CD14-positive monocyte (primary cell): ENCODE measurements at places on chromosomes 1 and 21.

GRCh38 chr1:55156093-55156492 is 59.1 kb downstream of the USP24 start:
- no peak for DNase-seq

GRCh38 chr1:7648761-7649384 is 122.2 kb upstream of the VAMP3 start:
- peak; percentile 36 for DNase-seq

DNA sequence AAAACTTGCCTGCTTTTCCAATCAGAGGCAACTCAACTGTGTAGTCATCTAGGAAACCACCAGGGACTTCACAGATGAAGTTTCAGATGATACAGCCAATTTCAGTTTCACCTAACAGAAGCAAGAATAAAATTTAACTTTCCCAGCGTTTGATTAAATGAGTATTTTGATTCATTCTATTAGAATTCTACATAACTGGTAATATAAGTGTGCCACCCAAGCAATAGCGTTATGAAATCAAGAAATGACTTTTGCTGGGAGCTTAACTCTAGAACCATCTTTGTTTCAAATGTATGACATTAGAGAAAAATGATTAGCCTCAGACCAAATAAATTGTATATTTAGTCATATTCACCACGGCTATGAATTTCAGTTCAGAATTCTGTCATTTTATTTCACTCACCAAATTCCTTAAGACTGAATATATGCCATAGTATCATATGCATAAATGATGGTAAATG is 239.3 kb downstream of the NRIP1 start:
- peak; percentile 12 for DNase-seq

GRCh38 chr1:84152649-84153056 is 8.6 kb downstream of the PRKACB start:
- DNase-seq = no peak

DNA sequence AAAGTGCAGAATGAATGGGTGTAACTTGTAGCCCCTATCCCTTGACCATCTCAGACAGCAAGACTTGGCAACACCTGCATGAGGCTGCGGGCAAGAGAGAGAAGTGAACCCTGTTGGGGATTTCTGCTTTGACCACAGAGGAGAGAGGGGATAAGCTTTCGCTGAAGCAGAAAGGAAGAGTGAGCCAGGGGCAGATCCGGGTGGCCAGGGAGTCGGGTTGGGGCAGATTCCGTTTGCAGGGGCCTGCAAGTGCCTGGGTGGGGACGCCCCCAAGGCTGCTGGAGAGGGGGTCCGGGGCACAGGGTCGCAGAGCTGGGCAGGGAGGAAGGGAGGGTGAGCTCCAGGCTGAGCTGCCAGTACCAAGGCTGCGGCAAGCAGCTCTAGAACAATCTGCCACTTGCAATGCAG is 25.3 kb upstream of the PIK3CD start:
- DNase-seq = peak; percentile 60

GRCh38 chr1:37471345-37472231 is 2.8 kb upstream of the ZC3H12A start:
- DNase-seq = peak; percentile 83

- no peak for DNase-seq
Observed at GRCh38 chr1:53851571-53852285, 13.6 kb upstream of the NDC1 start.

DNA sequence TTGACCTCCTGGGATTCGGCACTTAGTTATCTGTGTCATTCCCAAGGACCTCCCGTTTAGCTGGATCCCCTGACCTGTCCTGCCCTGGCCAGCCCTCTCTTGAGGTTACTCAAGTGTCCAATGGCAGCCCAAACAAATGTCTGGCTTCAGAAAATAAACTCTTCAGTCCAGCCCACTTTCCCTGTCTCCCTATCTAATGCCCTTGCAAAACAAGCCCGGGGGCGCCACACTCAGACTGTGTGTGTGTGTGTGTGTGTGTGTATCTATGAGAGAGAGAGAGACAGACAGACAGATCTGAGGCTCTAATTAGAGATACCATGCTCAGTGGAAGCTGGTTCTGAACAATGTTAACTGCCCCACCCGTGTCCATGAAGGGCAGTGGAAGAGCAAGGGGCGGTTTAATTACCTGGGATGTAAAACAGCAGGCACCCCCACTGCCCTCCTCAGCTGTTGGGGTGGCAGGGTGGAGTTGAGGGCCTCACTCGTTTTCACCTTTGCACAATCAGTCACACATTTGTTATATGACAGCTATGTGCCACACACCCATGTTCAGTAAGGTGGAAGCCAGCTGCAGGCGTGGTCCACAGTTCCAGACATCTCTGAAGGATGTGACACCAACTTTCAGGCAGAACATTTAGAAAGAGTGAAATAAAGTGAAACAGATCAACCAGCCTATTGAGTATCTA is 57.4 kb downstream of the B3GALT5 start:
- DNase-seq = no peak

DNA sequence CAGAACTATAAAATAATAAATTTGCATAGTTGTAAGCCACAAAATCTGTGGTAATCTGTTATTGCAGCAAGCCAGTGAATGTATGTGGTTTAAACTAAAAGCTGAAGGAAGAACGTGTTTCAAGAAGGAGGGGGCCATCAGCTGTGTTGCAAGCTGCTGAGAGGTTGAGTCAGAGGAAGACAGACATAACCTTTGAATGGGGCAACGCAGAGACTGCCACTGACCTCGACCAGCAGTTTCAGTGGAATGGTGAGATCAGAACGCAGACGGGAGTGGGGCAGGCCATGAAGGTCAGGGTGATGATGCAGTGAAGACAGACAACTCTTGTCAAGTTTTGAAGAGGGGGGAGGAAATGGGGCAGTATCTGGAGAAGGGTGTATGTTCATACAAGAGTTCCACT is 23.2 kb upstream of the QSOX1 start:
- DNase-seq = peak; percentile 99

- peak; percentile 96 for DNase-seq
Observed at GRCh38 chr1:17630048-17630830, 90.7 kb downstream of the ARHGEF10L start.

GRCh38 chr1:225677350-225678124 is 24.6 kb upstream of the ENAH start:
- DNase-seq = no peak

DNA sequence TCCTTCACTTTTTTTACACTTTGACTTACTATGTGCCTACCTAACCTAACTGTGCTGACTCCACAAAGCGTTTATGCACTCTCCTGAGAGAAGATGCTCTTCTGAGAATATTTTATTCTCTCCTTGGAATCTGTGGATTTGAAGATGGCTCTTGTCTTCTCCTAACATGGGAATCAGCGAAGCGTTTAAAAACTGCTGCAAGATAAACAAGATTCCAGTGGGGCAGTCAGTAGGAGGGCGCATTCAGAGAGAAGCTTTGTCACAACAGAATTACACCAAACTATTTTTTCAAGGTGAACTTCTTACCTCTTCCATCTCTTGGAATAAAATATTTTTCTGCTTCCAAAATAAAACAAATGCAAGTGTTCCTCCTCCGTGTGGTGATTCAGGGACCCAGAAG is 113.1 kb downstream of the FOXD2 start:
- no peak for DNase-seq

- DNase-seq = peak; percentile 4
Observed at GRCh38 chr1:232813760-232814159, 8.5 kb downstream of the MAP10 start.

- DNase-seq = no peak
Observed at GRCh38 chr1:220843481-220844011, 35.7 kb upstream of the HLX start.

- DNase-seq = peak; percentile 25
Observed at GRCh38 chr1:3174487-3175247, 105.7 kb downstream of the PRDM16 start.

DNA sequence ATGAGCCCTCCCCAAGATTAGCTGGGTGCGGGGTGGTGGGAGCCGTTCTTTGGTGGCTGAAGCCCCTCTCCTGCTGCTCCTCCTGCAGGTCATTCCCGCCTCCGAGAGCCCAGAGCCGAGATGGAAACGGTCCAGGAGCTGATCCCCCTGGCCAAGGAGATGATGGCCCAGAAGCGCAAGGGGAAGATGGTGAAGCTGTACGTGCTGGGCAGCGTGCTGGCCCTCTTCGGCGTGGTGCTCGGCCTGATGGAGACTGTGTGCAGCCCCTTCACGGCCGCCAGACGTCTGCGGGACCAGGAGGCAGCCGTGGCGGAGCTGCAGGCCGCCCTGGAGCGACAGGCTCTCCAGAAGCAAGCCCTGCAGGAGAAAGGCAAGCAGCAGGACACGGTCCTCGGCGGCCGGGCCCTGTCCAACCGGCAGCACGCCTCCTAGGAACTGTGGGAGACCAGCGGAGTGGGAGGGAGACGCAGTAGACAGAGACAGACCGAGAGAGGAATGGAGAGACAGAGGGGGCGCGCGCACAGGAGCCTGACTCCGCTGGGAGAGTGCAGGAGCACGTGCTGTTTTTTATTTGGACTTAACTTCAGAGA is 448 bp downstream of the G0S2 start:
- no peak for DNase-seq
